Thymus (tissue), 14 donors: ENCODE measurements at places on chromosomes 7 and 10. TPM values are rescaled to one million over a fixed set of nuclear protein-coding genes. Genes with fewer than 3 reads are reported as not detected.

DNA sequence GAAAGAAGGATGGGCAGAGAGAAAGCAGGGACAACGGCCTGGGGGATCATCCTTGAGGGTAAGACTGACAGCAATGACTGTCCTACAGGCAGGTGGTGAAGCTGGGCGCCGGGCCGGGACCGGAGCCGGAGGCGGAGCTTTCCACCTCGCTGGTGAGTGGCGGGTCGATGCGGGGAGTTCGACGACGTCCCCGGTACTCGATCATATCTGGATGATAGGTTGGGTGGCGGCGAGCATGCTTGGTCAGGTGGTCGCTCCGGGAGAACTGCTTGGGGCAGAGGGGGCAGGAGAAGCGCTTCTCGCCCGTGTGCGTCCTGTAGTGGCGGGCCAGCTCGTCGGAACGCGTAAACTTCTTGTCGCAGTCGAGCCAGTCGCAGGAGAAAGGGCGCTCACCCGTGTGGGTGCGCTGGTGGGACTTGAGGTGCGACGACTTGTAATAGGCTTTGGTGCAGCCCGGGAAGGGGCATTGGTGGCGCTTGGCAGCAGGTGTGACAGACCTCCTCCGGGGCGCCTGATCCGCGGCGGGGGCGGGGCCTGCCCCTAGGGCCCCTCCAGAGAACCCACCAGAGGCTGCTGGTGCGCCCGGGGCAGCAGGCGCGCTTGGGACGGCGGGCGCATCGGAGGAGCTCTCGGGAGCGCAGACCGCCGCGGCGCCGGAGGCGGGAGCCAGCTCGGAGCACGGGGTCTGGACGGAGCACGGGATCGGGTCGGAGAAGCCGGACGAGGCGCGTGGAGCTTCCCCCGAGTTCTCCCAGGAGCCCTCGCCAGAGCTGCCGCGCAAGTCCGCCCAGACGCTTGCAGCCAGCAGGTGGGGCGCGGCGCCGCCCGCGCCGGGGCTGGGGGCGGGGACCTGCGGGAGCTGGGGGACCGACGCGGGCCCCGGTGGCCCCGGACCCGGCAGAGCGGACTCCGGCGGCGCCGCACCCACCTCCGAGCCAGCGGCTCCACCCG is 752 bp downstream of the KLF14 start:
- peaks cover 89% of the 10 kb centered on the region for H3K27me3 ChIP-seq
- H3K36me3 ChIP-seq = no peaks in the 10 kb centered on the region
- no peak overlapping the region for H3K4me3 ChIP-seq
- DNase-seq = peak; percentile 27
- H3K27ac ChIP-seq = no peak overlapping the region

- no peaks in the 10 kb centered on the region for H3K36me3 ChIP-seq
- peaks cover 27% of the 10 kb centered on the region for H3K27me3 ChIP-seq
- H3K27ac ChIP-seq = no peak overlapping the region
- no peak for DNase-seq
- H3K4me3 ChIP-seq = no peak overlapping the region
These were observed 645 bp upstream of the TFR2 start for GRCh38 chr7:100641860-100642533.

DNA sequence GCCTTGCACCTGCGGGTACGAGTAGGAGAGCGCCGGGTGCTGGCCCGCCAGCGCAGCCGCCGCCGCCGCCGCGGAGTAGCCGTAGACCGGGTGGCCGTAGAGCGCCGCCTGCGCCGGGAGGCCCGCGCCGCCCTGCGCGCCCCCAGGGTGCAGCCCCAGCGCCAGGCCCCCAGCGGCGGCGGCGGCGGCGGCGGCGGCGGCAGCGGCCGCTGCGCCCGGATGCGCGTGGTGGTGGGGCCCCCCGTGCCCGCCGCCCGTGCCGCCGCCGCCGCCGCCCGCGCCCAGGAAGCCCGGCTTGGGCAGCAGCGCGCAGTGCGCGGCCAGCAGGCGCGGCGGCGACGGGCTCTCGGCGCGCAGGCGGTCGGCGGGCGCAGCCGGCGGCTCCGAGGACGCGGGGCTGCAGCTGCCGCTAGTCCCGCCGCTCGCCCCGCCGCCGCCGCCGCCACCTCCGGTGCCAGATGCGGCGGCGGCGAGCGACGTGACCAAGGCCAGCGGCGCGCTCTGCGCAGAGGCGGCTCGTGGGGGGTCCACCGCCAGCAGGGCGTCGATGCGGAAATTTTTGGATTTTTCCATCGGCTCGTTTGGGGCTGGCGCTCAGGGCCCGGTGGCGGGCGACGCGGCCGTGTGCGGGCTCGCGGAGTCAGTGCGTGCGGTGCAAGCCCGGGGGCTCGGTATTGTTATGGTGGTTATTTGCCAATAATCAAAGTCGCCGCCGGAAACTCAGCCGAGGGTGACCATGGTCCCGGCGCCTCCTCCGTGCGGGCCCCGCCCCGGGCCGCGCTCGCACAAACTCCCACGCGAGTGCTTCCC is 480 bp downstream of the MNX1 start:
- H3K36me3 ChIP-seq = no peaks in the 10 kb centered on the region
- H3K4me1 ChIP-seq = peaks cover 12% of the 10 kb centered on the region
- peak overlapping the region; percentile 40 for H3K4me3 ChIP-seq
- peaks cover 94% of the 10 kb centered on the region for H3K27me3 ChIP-seq
- H3K27ac ChIP-seq = no peak overlapping the region

- H3K4me3 ChIP-seq = no peak overlapping the region
- no peak overlapping the region for H3K27ac ChIP-seq
- no peaks in the 10 kb centered on the region for H3K27me3 ChIP-seq
- H3K36me3 ChIP-seq = no peaks in the 10 kb centered on the region
These were observed 54.3 kb downstream of the CLIP2 start for GRCh38 chr7:74343281-74344131.

GRCh38 chr7:85750454-85750949 is 563.6 kb upstream of the SEMA3D start:
- H3K4me1 ChIP-seq = no peaks in the 10 kb centered on the region
- DNase-seq = no peak
- H3K36me3 ChIP-seq = no peaks in the 10 kb centered on the region
- no peak overlapping the region for H3K27ac ChIP-seq
- H3K4me3 ChIP-seq = no peak overlapping the region

ZNF853 gene
- total RNA-seq = 2.8 TPM

DNA sequence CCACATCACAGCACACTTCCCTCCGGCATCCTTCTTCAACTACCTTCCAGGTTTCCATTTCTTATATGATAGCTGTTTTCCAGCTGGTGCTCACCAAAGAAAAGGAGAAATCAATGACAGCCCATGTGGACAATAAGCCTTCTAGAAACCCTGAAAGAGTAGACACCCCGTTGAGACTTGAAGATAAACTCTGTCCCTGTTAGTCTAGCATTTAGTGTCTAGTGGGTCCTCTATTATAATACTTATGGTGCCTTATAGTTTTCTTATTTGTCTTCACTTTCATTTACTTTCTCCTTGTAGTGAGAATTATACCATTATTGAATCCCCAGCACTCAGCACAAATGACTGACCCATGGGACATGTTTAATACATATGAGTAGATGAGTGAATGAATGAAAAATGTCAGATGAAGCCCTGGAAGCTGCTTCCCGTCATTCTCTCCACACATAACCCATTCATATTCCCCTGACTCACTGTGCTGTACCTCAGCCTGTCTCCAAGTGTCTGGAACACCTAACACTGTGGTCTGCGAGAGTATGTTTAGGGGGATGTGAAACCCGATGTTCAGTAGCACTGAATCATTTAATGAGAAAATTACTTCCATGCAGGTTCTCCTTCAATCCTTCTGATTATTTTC is 377.6 kb downstream of the GPR158 start:
- H3K36me3 ChIP-seq = no peaks in the 10 kb centered on the region
- no peaks in the 10 kb centered on the region for H3K27me3 ChIP-seq
- no peak overlapping the region for H3K27ac ChIP-seq
- H3K4me3 ChIP-seq = no peak overlapping the region
- no peak for DNase-seq

GRCh38 chr10:24550680-24551079 is 173.0 kb downstream of the ARHGAP21 start:
- DNase-seq = no peak
- no peak overlapping the region for H3K27ac ChIP-seq
- H3K27me3 ChIP-seq = no peaks in the 10 kb centered on the region
- H3K4me1 ChIP-seq = no peaks in the 10 kb centered on the region

GRCh38 chr7:142709921-142710320 is 39.4 kb upstream of the PRSS1 start:
- DNase-seq = no peak
- no peak overlapping the region for H3K4me3 ChIP-seq
- H3K4me1 ChIP-seq = peaks cover 36% of the 10 kb centered on the region
- no peaks in the 10 kb centered on the region for H3K27me3 ChIP-seq
- H3K27ac ChIP-seq = no peak overlapping the region

DNA sequence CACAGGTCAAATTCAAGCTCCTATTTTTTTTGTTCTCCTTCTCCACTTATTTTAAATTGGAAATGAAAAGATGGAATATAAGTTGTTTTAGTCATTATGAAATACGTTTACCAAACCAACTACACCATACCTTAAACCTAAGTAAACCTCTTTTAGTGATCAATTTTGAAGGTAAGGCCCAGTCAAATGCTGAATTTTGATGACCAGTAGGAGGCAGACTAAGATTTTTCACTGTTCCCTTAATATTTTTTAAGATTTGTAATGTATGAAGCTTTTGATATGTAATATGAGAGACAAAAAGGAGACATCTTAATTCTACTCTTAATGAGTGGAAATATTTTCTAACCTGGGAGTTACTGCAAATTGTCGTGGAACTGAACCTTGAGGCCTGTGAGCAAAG is 311.6 kb downstream of the EXOC4 start:
- H3K27me3 ChIP-seq = no peaks in the 10 kb centered on the region
- H3K4me3 ChIP-seq = no peak overlapping the region
- H3K36me3 ChIP-seq = no peaks in the 10 kb centered on the region
- no peak overlapping the region for H3K27ac ChIP-seq

CUZD1 gene
- 1.1 TPM for total RNA-seq

- no peaks in the 10 kb centered on the region for H3K36me3 ChIP-seq
- H3K27ac ChIP-seq = no peak overlapping the region
- DNase-seq = no peak
- H3K27me3 ChIP-seq = peaks cover 2% of the 10 kb centered on the region
- no peak overlapping the region for H3K4me3 ChIP-seq
These were observed 139.6 kb upstream of the SORCS3 start for GRCh38 chr10:104501449-104501848.

DNA sequence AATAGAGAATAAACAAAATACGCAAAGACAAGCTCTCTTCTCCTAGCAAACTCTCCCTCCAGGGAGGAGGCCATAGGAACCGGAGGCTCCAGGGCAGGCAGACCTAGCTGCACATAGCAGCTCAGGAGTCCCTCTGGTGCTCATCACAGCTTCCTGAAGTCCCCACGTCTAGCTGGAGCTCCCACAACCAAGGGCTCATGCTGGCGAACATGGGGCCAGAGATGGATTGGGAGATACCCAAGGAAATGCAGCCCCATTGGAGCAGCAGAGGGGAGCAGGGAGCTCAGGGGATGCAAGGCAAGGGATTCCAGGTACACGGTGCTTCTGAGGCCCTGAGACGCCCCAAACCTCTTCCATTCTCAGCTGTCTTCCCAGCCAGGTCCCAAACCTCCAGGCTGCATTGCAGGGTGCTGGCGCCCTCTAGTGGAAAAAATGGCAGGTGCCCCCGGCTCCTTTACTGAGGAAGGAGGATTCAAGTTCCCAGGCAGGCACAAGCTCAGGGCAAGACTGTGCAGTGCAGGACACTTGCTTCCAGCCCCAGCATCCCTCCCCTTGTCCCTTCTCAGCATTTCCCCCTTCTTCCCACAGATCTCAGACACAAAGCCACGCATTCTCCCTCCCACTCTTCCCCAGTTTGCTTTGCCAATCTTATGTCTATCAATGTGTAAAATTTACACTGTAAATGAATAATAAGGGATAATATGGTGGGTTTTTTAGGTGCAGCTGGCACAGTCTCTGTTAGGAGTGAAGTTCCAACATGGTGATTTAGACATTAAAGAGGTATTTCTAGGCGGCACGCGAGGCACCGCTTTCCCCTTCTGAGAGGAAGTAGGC is 46.2 kb downstream of the GPAM start:
- DNase-seq = peak; percentile 19
- no peak overlapping the region for H3K4me3 ChIP-seq

DNA sequence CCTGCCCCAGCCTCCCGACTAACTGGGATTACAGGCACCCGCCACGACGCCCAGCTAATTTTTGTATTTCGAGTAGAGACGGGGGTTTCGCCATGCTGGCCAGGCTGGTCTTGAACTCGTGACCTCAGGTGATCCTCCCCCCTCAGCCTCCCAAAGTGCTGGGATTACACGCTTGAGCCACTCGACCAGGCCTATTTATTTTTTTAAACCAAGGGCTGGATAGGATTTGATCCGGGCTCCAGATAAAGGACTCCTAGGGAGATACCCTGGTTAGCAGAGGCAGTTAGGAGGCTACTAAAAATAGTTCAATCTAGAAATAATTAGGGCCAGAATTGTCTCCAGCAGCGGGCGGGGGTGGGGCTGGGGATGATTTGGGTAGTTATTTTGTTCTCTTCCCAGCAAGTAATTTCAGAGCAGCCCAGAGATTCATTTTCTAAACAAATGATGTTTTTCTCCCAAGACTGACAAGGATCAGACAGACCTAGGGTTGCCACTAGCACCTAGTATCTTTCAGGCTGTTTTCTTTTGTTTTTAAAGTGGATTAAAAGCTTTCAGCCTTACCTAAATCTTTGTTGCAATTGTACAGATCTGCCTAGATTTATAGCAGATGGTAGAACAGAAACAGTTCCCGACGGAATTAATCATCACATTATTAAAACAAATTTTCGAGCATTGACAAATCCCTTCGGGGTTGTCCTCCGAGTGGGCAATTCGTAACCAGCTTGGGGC is 859 bp upstream of the SMC3 start:
- no peak for DNase-seq
- H3K36me3 ChIP-seq = peaks cover 5% of the 10 kb centered on the region

NKX6-2 gene
- 0.09 TPM for total RNA-seq

DNA sequence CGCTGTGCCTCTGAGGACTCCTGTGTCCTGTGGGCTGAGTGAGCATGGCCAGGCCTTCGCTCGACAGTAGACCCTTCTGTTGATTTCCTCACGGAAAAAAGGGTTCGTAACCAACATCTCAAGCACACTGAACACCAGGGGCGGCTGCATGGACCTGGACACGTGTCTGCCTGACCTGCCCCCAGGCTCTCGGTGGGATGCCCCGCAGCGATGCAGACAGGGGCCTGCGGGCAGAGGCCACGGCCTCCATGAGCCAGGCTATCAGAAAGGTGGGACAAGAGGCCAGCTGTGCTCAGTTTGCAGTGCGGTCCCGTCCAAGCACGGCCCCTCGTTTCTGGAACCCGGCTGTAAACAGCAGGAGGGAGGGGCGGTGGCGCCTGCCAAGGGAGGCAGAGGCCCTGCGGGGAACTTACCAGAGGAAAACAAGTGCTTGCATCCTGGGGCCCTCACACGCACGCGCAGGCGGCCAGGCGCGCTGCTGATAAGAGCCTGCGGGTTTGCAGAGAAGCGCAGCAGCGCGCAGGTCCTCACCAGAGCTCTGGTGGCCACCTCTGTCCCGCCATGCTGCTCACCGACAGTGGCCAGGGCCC is 10.6 kb downstream of the GPR146 start:
- no peak for DNase-seq
- H3K27me3 ChIP-seq = no peaks in the 10 kb centered on the region
- peaks cover 4% of the 10 kb centered on the region for H3K36me3 ChIP-seq
- peaks cover 6% of the 10 kb centered on the region for H3K4me1 ChIP-seq

ENKUR gene
- total RNA-seq = 0.05 TPM
